Pericardium fibroblast (primary cell): ENCODE measurements at places on chromosomes 6 and 20. TPM values are rescaled to one million over a fixed set of nuclear protein-coding genes. Genes with fewer than 3 reads are reported as not detected.

CCN5 gene
- total RNA-seq = 2.1 and 16.2 TPM in 2 replicates

WFDC10B gene
- not detected in 2 replicates for total RNA-seq

RIPPLY2 gene
- total RNA-seq = not detected in 2 replicates

NEURL2 gene
- total RNA-seq = 3.6 and 4.9 TPM in 2 replicates

LCA5 gene
- 3.7 and 4.2 TPM in 2 replicates for total RNA-seq

DPPA5 gene
- not detected in 2 replicates for total RNA-seq

TRPC4AP gene
- 58.0 and 78.0 TPM in 2 replicates for total RNA-seq

SLC17A9 gene
- total RNA-seq = 2.0 and 5.0 TPM in 2 replicates

TP53INP2 gene
- total RNA-seq = 5.9 and 6.9 TPM in 2 replicates

MC3R gene
- not detected in 2 replicates for total RNA-seq

IMPG1 gene
- not detected in 2 replicates for total RNA-seq

SYCP2L gene
- not detected in 2 replicates for total RNA-seq

MYT1 gene
- not detected in 2 replicates for total RNA-seq

DDO gene
- total RNA-seq = 1.3 TPM in 1 of 2 replicates, not detected in the other

PTPRT gene
- total RNA-seq = not detected in 2 replicates

TRAPPC3L gene
- total RNA-seq = 0.47 TPM in 1 of 2 replicates, not detected in the other

CGA gene
- total RNA-seq = not detected in 2 replicates
